ENCODE measurements at places on chromosomes 7 and 10.

- no peak for DNase-seq
Measured at GRCh38 chr10:3566627-3567026, 218.4 kb downstream of the KLF6 start.

DNA sequence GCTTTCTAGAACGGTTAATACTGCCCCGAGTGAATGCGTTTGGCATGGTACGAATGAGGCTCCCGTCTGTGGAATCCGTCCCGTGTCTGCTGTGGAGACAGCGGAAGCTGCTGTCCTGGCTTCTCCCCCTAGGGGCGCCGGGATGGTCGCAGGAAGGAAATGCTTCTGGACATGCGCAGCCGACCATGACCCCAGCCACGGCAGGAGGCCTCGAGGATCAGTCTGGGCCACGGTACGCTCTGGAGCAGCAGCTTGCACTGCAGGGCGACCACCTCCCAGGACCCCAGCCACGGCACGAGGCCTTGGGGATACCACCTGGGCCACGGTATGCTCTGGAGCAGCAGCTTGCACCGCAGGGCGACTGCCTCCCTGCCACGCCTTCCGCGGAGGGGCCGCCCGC, 107.9 kb downstream of the CYTH3 start:
- no peak for DNase-seq

DNA sequence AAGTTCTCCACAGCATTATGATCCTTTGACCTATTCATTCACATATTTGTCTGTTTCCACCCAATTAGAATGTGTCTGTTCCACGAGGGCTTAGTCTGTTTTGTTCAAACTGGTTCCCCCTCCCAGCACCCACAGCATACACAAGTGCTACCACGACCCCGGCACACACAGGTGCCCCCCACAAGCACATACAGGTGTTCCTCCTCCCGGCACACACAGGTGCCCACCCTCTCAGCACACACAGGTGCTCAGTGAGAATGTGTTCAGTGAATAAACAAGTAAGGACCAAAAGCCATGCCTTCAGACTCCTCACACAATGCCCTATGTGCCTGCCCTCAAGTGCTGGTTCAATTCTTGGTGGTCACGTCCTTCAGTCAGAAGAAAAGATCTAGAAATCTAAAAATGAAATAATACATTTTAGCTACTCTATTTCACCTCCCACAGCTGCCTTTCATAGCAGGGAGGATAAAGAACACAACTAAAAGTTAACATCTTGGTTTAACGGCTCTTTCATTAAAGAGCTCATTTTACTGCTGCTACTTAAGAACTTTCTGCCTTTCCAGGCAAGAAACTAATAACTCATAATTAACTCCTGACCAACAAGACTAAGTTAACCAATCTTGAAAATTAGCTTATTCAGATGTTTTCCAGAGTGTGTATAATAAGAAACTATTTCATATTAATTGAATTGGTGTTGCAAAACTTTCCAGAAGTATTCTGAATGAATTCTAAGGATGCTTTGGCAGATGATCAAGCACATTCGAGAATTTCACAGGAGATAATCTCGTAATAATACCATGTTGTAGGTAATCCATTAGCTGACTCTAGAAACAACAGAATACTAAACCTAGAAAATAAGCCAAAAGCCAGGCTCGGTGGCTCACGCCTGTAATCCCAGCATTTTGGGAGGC, 2.3 kb downstream of the DNMBP start:
- no peak for DNase-seq

GRCh38 chr10:123536176-123536845, 129.8 kb upstream of the GPR26 start:
- DNase-seq: no peak

- no peak for DNase-seq
Measured at GRCh38 chr7:4015996-4016395, 666.1 kb upstream of the FOXK1 start.

DNA sequence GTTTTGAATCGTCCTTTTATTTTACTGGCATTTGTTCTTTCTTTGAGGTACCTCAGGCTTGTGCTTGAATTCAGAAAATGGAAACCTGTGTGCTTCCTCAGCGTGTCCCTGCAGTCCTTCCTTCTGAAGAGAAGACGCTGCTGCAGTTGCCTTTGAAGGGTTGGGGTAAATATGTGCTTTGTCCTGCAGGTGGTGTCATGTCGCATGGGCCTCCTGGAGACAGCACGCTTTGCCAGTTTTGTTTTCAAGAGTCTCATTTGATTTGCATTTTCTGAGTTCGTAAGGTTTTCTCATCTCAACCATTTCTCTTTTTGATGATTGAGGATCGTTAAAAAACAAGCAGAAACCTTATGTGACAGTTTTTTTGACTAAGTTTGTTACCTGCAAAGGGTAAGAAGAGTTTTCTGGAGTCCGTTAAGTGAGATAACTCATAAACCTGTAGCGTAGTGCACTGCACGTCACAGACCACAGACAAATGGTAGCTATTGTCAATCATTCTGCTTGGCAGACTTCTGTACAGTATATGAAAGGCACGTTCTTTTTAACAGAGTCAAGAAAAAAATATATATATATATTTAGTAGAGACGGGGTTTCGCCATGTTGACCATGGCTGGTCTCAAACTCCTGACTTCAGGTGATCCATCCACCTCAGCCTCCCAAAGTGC, 57.0 kb downstream of the CDC123 start:
- no peak for DNase-seq

- DNase-seq: no peak
Measured at GRCh38 chr10:24904824-24905223, 47.6 kb downstream of the PRTFDC1 start.

DNA sequence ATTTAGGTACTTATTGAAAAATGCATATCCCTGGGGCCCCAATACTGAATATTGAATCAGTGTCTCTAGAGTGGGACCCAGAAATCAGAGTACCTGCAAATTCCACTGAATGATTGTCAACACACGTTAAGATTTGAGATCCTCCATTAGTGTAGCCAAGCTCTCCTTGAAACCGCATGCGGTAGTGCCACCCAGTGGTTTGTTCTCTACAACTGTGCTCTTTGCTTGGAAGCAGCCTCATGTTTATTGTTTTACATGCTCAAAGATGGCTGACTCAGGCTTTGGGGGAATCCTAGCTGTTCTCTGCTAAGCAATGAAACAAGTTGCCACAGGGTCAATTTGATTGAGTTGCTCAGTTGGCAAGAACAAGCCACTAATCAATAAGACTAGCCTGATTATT, 340.2 kb upstream of the CELF2 start:
- DNase-seq: no peak

DNA sequence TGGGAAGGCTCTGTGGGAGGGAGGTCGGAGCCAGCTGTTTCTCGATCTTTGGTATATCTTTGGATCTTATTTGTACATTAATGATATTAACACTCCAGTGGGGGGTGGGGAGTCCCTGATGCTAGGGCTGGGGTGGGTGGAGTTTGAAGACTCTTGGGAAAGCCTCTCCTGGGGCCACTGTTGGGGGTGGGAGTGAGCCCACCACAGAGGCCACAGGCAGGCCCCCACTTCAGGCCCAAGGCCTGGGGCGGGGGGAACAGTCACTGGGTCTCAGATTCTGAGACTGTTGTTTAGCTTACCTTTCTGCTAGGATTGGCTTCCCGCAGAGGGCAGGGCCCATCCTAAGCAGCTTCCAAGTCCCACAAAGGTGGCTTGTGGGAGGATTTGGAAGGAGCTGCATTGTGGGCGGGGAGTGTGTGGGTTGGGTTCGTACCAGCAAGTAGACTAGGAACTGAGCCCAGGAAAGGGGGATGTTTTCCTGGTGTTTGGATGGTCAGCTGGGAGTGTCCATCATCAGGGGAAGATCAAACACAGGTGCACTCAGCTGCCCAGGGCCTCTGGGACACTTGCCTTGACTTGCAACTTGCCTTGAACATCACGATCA, 11.9 kb downstream of the YKT6 start:
- no peak for DNase-seq

- no peak for DNase-seq
Measured at GRCh38 chr10:82982110-82982608, 1107.2 kb downstream of the NRG3 start.

GRCh38 chr7:127207230-127207629, 45.5 kb downstream of the GRM8 start:
- DNase-seq: no peak

GRCh38 chr7:131357282-131357880, 29.7 kb downstream of the MKLN1 start:
- no peak for DNase-seq

DNA sequence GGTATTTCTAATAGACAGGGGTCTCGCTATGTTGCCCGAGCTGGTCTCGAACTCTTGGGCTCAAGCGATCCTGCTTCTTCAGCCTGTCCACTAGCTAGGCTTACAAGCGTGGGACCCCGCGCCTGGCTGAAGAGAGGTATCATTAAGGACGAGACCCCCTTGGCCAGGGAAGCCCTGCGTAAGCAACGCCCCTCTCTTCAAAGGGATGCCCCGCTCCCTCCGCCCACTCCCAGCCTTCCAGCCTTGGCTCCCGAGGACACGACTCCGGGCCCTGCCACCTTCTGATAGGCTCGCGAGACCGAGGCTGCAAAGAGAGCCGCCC, 220 bp upstream of the ZKSCAN5 start:
- DNase-seq: no peak

GRCh38 chr7:67913604-67914003, 917.0 kb downstream of the TYW1 start:
- DNase-seq: no peak

- DNase-seq: no peak
Measured at GRCh38 chr10:1465418-1465911, 271.9 kb downstream of the ADARB2 start.

DNA sequence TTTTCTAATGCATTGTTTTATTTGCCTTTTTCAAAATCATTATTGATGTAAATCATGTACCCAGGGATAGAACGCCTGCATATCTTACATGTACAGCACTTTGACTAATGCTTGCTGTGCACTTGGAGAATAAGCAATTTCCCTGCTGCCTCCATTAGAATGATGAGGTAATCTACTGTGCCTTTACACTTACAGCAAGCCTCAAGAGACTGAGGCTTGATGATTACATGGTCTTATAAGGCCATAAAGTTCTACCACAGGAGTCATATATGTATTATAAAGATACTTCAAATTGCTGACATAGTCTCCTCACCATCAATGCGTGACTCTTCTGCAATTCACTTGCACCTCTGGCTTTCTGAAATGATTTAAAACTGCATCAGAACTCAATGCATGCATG, 328.6 kb upstream of the HGF start:
- no peak for DNase-seq

DNA sequence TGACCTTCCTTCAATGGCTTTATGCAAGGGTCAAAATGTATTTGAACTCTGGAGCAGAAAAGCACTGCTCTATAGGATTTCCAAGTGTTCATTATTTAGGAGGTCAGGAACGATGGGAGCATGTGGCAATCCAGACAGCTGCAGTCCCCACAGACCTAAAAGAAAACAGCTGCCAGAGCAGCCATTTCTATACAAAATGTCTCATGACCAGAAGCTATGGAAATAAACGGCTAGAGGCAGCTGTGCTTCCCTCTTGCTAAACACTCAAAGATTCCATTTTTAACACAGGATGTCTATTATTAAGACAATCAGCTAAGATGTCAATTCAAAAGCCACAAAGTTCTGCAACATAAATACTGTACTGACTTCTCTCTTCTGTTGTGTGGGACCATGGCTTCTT, 879.1 kb upstream of the C7orf33 start:
- no peak for DNase-seq

DNA sequence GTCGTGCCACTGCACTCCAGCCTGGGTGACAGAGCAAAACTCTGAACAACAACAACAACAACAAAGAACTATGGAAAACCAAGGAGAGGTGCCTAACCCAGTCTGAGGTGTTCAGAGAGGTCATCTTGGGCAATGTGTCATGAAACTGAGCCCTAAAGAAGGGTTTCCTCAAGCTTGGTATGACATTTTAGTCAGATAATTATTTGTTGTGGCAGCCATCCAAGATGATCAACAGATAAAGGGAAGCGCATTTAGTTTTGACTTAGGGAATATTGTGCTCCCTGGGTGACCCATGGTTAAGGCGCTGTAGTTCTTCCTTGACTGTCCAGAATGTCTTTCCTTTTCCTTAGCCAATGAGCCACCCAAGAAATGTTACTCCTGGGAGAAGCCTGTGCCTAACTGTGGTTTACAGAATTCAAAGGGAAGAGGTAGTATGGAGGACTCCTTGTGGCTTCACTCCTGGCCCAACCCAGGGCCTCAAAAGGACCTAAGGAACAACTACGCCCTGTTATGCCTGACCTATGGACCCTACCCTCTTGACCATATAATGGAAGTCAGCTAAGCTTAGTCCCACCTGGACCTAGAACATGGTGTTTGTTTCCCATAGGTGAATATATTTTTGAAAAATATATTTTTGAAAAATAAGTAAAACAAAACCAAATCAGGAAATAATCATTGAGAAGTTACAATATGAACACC, 42.4 kb downstream of the TPST1 start:
- no peak for DNase-seq

DNA sequence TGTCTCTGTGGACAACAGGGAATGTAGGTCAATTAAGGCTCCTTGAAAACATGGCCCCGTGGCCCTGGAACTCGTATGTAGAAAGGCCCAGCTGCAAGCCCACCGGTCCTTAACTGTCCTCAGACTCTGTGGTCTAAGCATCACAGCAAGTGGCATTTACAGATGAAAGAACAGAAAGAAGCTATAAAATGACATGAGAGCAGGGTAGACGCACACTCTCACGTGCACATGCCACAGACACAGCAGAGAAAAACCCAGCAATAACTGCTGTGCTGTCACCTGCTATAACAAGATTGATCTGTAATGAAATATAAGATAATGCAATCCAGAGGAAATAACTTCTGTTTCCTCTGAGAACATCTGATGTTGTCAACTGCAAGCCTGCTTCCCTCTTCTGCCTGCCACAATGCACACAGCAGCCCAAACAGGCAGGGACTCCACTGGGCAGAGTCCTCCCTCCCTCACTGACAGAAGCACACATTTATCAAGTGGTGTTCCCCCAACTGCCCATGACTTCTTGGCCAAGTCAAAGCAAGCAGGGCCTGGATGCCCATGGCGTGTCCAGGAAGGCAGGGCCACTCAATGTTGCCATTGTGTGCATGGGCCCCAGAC, 63.9 kb downstream of the GFRA1 start:
- no peak for DNase-seq

DNA sequence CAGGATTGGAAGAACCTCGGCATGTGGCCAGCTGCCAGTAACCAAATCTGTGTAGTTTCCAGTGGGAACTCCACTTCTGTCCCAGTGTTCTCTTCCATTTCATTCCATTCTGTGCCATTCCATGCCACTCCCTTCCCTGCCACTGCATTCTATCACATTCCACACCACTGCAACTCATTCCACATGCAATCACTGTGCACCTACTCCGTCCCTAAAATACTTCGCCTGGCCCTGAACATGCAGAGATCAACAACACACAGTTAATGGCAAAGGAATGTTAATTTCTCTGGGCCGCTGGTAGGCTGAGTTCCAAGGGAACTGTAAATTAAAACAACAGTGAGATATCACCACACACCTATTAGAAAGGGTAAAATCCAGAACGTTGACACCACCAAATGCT, 64.8 kb downstream of the AKR1B1 start:
- no peak for DNase-seq

DNA sequence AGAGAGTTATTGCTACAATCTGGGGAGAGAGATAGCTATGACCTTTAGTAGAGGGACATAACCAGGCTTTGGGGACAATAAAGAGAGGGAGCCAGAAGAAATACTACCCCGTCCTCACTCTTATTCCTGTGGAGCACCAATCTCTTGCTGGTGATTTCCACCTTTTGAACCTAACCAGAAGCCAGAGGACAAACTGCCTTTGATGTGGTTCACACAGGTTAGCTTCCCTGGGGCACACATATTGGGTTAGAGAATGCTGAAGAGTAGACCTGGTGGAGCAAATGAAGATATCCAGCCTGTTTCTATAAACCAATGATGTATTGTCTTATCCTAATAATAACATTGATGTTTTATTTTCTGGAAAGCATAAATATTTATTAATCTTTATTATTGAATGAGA, 399.3 kb downstream of the HTR7 start:
- no peak for DNase-seq

All from activated CD4-positive, alpha-beta T cell treated with anti-CD3 and anti-CD28 coated beads for 4 hours (primary cell).